ENCODE measurements at places on chromosomes 1 and 21.

DNA sequence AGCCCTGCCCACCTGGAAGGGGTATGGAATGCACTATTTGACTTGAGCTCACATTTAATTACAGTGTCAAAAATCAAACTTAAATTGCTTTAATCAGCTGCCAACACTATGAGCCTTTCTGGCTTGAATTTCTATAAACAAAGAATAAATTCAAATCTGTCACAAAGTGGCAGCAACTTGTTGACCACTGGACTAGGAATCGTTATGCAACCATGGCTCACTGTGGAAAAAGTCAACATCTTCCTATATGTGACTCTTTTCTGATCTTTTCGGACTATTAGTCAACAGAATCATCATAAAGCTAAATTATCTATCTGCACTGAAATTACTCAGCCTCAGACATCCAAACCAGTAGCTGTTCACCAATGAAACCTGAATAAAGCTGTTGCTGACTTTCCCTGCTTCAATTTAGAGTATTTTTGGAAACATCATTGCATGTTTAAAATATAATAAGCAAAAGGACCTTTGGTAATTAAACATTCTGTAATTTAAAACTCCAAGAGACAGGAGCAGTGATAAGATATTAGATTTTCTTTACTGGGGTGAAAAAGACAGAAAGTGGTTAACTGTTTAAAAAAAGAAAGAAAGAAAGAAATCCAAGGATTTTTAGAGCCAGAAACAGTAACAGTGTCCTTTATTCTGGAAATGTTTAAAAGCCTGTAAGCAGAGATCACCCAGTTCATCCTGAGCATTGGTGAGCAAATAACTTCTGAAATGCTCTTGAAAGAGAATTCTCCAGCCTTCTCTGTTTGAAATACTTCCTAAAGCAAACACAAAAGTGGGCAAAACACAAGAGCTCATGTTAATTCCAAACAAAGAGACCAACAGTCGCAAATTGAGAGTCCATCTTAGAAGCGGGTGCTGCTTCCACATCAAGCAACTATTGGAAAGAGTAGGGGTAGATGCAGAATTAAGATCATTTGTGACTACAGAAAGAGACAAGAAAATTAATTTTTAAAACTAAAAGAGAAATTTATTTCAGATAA lies 26.2 kb upstream of the ERG start:
- no peak for DNase-seq

GRCh38 chr1:92509619-92510018 lies 22.9 kb upstream of the GFI1 start:
- no peak for DNase-seq

DNA sequence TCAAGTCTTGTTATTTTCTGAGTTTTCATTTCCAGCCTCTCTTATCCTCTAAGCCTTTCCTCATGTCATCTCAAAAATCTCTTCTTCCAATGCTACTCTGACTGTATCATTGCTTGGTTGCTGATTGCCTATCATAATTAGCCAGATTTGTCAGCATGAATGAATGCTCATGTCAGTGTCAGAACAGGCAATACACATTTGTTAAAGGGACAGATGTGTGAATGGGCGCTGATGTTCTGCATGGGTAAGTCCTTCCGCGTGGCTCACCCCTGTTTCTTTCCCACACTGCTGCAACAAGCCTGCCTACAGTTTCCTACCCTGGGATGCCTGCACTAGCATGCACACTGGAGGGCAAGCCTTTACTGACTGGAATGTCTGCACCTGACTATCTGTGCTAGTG lies 100.6 kb downstream of the RHOU start:
- no peak for DNase-seq

DNA sequence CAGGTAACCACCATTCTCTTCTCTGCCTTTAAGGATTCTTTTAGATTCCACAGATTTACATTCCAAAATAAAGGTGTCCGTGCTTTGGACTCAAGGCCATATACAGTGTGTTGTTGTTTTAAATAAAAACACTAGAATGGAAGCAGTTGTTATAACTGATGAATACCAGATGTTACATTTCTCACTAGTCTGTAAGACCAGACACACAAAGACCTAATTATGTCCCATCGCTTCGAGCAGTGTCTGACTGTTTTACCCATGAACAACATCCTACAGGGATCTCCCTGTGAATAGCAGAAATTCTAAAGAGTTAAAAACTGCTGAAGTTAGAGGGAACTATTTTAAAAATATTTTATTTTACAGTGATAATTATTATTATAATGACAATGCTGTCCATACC lies 574.7 kb upstream of the ZP4 start:
- DNase-seq = no peak

GRCh38 chr1:81463936-81464837 lies 336.5 kb upstream of the ADGRL2 start:
- DNase-seq = no peak

DNA sequence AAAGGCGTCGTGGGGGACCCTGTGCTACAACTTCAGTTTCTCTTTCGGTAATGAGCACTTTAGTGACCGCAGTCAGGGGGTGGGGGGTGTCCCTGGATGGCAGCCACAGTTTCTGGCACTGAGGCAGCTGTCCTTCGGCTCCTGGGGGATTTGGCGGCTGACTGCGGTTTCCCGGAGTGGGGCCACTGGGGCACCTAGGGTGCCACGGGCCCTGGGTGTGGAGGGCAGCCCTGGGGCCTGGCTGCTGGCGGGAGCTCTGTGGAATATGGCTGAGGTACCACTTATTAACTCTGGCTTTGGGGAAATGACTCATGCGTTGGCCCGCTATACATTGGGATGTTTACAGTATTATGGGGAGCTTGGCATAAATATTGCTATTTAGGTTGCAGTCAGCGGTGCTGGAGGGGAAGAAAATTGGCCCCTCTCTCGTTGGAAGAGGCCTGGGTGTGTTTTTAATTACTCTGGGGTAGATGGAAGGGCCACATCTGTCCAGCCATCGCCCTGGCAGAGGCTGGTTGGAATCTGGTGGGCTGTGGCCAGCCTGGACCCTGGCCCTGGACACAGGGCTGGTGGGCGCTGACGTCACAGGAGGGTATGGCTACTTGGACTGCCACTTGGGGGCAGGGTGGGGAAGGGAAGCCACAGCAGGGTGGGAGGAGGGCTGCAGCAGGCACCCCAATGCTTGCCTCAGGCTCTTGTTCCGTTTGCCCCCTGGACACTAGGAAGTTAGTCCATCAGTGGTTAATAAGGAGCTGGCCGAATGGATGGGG lies 2.0 kb downstream of the EPHB2 start:
- DNase-seq = no peak

DNA sequence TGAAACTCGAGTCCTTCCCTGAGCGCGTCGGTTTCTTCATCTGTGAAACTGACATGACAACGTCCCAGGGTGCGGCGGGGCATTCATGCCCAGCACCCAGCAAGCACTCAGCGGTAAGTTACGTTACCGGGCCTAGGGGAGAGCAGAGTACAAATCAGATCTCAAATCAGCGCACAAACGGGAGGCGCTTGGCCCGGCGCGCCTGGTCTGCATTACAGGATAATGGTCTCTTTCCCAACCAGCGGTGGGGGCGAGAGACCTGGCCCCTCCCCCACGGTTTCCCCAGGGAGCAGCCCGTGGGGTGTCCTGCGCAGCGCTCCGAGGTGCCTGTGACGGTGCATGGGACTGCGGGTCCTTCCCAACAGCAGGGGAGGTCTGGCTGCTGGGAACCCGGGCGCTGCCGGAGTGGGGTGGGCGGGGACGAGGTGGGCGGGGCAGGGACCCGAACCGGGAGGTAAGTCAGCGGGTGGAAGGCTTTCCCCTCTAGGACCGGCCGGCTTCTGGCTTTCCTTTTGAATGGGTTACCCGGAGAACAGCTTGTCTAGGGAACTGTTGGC lies 1.0 kb downstream of the TMEM51 start:
- no peak for DNase-seq

- no peak for DNase-seq
Observed at GRCh38 chr1:187067160-187067559, 238.4 kb downstream of the PLA2G4A start.

GRCh38 chr1:79517470-79518224 lies 511.1 kb upstream of the ADGRL4 start:
- DNase-seq = no peak

- no peak for DNase-seq
Observed at GRCh38 chr1:245411245-245412036, 256.7 kb downstream of the KIF26B start.

DNA sequence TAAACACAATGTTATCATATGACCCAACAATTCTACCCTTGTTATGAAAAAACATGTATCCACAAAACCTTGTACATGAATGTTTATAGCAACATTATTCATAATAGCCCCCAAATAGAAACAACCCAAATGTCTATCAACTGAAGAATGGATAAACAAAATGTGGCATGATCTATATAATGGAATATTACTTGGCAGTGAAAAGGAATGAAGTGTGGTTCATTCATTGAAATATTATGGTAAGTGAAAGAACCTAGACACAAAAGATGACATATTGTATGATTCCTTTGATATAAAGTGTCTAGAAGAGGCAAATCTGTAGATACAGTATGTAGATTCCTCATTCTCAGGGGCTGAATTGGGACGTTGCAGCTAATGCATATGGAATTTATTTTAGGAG lies 151.2 kb downstream of the KIF26B start:
- no peak for DNase-seq
